ENCODE measurements at places on chromosomes 3 and 15.

- DNase-seq, result no peak
These were observed 12.8 kb downstream of the CCRL2 start for GRCh38 chr3:46419816-46420215.

DNA sequence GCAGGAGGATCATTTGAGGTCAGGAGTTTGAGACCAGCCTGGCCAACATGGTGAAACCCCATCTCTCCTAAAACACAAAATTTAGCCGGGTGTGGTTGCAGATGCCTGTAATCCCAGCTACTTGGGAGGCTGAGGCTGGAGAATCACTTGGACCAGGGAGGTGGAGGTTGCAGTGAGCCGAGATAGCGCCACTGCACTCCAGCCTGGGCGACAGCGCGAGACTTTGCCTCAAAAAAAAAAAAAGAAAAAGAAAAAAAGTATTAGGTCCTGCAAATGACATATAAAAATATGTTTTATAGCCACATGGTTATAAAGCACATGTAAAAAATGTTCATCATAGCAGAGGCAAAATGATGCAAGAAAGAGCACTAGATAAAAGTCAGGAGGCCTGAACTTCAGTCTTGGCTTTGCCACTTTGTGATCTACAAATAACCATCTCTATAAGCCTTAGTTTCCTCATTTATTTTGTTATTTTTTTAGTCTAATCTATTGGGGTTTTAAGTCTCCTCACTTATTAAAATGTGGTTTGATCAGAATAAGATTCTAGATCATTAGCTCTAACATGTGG lies 4.9 kb downstream of the SLC12A6 start:
- DNase-seq, result no peak

GRCh38 chr15:83107841-83108181 lies 366 bp downstream of the TM6SF1 start:
- no peak for DNase-seq

DNA sequence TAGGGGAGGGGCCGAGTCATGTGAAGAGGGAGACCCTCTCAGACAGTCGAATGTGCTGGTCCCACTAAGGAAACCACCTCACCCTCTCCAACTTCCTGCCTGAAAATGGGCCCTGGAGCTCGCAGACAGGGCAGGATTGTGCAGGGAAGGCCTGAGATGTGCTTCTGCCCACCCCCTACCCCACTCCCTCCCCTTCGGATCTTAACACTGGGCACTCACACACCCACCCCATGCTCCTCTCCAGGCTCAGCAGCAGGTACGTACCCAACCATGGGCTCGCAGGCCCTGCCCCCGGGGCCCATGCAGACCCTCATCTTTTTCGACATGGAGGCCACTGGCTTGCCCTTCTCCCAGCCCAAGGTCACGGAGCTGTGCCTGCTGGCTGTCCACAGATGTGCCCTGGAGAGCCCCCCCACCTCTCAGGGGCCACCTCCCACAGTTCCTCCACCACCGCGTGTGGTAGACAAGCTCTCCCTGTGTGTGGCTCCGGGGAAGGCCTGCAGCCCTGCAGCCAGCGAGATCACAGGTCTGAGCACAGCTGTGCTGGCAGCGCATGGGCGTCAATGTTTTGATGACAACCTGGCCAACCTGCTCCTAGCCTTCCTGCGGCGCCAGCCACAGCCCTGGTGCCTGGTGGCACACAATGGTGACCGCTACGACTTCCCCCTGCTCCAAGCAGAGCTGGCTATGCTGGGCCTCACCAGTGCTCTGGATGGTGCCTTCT lies 20.0 kb downstream of the ATRIP start:
- peak; percentile 36 for DNase-seq

- no peak for DNase-seq
These were observed 74.7 kb downstream of the BTD start for GRCh38 chr3:15676259-15676658.

DNA sequence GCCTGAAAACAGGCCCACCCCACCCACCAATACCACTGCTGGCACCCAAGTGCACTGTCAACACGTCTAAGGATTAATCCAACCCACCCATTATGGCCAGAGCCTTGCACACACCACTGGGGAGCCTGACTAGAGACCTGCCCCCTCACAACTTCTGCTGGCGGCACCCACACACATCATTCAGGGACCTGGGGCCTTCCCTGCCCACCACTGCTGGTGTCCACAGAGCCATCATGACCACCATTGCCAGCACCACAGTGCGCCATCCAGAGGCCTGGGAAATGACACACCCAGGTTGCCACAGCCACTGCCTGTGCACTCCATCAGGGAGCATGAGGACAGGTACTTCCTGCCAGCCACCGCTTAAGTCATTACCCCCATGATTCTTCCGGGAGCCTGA lies 67.0 kb upstream of the IMPG2 start:
- DNase-seq, result no peak

- DNase-seq, result no peak
These were observed 1.3 kb upstream of the IL12A start for GRCh38 chr3:159987291-159987711.

GRCh38 chr3:140170612-140171011 lies 235.6 kb downstream of the CLSTN2 start:
- DNase-seq, result no peak

DNA sequence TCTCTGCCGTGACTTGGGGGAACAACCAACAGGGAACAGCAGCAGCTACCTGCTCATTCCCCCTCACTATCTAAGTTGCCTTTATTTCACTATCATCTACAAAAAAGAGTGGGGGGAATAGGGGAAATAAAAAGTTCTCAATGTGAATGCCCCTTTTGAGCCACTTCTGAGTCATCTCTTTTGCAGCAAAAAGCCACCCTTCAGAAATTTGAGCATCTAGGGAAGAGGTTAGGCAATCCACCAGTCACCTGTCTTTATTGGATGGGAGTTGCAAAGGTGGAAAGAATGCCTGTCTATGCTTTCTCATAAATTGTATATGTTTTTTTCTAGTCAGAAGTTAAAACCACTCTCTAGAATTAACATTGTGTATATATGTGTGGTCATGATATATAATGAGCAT lies 41.1 kb downstream of the GPD1L start:
- DNase-seq, result no peak

DNA sequence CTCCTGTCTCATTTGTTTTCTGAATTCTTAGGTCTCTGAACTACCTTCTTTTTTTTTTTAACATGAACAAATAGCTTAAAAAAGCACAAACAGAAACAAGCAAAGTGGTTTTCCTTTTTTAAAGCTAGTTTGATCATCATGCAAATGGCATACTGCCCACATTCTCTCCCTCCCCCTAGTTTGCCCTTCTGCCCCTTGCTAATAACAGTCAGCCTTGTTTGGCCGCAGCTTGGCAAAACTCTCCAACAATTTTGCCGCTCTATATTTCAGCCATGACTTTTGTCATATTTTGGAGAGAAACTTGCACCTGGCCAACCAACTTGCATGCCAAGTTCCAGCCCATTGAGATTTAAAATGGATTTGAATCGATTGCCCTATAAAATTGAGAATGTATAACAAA lies 666.0 kb upstream of the NR2F2 start:
- no peak for DNase-seq

DNA sequence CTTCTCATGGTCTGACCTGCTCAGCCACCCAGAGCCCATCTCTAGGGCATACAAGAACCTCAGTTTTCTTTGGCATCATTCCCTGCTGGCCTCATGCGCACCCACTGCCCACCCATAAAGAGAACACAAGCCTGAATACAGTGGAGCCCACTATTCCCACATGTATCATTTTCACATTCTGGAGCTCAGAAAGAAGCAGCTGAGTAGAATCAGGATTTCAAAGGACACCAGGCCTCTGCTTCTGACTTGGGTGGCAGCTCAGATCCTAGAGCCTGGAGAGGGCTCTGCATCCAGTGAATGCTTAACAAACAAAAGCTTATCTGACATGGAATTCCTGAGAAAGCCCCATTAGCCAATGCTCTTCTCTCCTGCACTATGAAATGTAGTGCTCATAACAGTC lies 34.7 kb downstream of the RBP2 start:
- no peak for DNase-seq

Measured in heart right ventricle (tissue), 16 donors.